ENCODE measurements at places on chromosomes 1 and 21.

DNA sequence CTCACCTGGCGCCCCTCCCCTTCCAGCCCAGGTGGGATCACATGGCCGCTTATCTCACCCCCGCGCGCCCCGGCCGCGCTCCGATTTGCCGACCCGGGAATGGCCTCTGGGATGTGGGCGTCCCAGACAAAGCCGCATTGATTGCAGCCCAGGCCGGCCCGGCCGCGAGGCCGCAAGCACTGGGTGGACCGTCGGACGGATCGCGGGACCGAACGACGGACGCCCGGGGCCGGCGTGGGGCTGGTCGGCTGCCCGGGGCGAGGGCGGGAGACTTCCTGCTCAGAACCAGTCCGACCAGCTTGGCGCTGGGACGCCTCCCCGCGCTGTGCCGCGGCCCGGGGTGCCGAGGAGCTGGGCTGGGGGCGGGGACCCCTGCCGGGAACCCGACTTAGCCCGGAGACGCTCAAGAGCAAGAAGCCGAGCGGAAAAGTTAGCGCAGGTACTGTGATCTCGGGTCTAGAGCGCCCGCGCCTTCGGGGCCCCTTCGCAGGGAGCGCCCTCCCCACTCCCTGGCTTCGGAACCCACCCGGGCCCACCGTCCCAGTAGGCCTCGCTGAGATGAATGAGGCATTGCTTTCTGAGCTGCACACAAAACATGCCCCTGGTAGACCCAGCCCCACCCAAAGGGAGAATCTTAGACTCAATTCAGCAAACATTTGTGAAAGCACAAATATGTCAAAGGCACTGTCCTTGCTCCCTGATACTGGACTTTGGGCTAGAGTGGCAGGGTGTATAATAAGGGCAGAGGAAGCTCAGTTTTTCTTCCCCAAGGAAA, 415 bp upstream of the LAD1 start:
- no peak for DNase-seq

- DNase-seq: no peak
These were observed 5.7 kb downstream of the CEP104 start for GRCh38 chr1:3851292-3851691.

GRCh38 chr1:24317956-24318614, 1.1 kb upstream of the GRHL3 start:
- DNase-seq: no peak

- DNase-seq: no peak
These were observed 464.8 kb upstream of the BRINP3 start for GRCh38 chr1:190942475-190942874.

DNA sequence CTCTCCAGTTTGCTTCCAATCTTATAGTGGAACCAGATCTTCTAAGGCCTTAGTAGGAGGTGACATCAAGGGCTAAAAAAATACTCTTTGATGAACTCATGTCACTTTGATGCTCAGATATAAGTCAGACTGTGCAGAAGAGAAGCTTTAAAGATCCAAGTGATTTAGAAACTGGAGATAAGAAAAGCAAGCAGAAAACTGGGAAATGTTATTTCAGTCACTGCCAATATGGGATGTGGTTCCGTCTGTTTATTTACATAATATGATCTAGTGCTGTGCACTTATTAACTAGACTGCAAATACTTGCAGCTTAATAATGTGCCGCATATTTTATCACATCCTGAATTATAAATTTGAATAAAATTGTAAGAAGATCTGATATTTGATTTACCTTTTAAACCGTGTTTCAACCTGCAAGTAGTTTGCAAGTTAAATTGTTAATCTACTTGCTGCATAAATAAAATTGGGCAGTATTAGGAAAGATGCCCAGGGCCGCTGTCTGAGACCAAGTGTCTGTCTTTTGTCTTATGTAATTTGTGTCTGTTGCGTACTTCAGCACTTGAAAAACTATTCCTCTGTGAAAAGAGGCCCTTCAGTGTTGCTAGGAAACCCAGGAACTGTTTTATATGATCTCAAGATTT, 29.6 kb downstream of the CXADR start:
- no peak for DNase-seq

- DNase-seq: no peak
These were observed 119.3 kb downstream of the LYPLAL1 start for GRCh38 chr1:219292999-219293398.

- DNase-seq: no peak
These were observed 10.8 kb upstream of the PHACTR4 start for GRCh38 chr1:28358716-28359115.

DNA sequence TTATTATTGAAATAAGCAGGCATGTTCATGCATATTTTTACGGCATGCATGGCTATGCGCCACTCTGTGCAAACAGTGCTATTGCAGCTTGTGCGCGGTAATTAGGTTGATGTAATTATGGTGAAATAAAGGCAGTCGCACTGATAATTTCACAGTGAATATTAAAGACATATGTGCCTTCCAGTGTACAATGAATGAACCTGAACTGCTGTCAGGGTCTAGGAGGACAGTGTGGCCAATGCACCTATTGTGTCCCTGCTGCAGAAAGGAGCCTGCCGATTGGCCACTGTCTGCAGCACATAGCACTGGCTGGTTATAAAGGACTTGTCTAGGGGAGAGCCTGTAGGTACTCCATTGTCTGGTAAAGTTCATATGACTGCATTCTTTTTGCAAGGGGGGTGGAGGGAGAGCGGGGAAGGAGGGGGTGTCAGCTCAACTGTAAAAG, 340.4 kb downstream of the USP25 start:
- DNase-seq: no peak

GRCh38 chr1:27645071-27645415, 10.1 kb upstream of the FGR start:
- no peak for DNase-seq

DNA sequence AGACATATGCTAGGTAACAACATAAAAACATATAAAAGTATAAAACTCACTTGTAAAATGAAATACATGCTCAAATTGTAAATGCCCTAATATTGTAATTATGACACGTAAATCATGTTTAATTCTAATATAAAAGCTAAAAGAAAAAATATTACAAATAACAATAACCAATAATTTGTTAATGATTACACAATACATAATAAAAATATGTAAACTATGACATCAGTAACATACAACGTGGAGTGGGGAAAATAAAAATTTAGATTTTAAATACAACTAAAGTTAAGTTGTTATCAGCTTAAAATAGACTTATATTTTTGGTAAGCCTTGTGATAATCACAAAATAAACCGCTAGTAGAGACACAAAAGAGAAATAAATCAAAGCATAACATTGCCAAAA, 376.4 kb downstream of the BRINP2 start:
- no peak for DNase-seq

DNA sequence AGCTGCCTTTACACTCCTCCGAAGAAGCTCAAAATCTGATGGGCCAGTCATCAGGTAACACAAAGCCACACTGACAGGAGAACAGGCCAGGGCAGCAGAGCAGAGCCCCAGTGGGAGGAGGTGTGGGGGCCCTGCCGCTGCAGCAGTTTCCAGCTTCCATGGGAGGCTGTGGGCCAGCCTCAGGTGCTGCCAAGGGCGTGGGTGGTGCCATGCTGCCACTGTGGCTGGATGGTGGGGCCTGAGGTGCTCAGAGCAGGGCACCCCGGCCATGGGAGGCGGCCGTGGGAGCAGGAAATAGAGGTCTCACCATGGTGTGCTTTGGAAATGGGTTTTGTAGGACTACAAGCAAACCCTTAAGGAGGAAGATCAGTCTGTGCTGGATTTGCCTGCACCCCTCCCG, 50.8 kb upstream of the COL6A1 start:
- no peak for DNase-seq

DNA sequence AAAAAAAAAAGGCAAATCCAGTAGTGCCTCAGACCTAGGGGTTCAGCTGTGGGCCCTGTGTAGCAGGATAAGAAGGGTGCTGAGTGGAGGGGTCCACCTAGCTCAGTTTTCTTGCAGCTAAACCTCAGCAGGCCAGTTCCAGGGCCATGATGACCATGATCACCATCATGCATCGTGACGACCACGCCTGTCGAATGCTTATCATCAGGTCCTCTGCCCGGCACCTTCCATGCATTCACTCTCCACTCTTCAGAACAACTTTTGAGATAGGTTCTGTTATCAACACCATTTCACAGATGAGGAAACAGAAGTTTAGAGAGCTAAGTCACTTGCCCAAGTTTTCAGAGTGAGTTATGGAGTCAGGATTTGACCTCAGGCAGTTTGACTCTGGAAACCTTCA, 54.9 kb downstream of the ACBD3 start:
- no peak for DNase-seq

- DNase-seq: no peak
These were observed 89.5 kb upstream of the CSF3R start for GRCh38 chr1:36572142-36572715.

- DNase-seq: no peak
These were observed 135.3 kb upstream of the LYPLAL1 start for GRCh38 chr1:219038398-219038797.

DNA sequence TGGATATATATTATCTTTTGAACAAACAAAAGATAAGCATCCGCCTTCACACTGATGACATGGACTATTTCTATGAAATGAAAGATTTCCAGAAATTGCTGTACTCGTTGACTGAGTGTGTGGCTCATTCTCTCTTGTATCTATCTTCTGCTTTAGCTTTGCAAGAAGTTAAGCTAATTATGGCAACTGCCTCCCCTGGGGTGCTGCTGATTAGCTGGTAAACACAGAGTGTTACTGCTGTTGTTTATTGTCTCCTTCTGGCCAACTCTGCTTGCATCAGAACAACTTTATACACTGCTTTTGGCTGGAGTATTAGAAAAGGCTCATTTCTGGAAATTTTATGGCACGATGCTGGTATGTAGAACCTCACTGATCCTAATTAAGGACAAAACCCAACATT, 95.6 kb upstream of the SNX7 start:
- DNase-seq: no peak

- DNase-seq: no peak
These were observed 256.6 kb downstream of the CTH start for GRCh38 chr1:70667494-70668170.

DNA sequence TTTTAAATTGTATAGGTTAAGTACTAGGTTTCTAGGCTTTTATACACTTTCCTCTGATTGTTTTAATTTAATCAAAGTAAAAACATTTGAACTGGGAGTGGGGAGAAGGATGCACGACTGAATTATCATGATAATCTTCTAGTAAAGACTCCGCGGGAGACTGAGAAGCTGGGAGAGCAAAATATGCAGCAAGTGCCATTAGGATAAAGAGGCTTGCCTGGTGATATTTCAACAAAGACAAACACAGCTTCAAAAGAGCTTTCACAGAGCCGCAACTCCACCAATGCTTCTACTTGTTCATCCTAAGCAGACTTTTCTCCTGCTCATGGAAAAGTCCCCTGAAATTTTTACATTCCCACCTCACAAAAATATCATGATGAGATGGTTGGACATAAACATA, 239.0 kb upstream of the PTBP2 start:
- no peak for DNase-seq

DNA sequence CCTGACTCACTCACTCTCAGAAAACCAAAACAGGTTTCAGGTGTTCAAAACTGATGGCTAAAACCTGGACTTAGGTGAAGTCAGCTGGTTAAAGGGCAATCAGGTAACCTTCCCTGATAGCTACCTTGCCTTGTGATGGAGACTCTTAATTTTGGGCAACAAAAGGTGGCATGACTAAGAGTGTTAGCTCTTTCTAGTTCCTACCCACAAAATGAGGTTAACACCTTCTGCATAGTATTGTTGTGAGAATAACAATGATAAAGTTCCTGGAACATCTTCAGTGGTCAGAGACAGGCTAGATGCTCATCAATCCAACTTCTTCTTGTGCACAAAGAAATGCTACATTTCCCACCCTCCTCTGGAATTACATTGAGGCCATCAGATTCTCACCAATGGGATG, 214.8 kb downstream of the ZNF648 start:
- DNase-seq: no peak

DNA sequence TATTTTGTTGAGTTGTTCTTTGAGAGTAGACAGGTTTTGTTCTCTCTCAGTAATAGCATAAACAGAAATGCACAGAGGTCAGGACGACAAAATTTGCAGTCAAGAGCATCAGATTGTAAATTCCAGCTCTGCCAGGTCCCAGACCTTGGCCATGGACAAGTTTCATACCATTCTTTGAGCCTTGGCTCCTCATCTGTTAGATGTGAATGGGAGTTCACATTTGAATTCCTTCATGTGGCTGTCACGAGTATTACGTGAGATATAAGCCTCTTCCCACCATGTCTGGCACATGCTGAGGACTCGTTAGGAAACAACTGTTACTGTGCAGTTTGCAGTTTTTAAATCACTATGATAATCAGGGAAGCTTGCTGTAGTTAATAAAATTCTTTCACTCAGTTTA, 93.2 kb upstream of the KCTD3 start:
- no peak for DNase-seq

DNA sequence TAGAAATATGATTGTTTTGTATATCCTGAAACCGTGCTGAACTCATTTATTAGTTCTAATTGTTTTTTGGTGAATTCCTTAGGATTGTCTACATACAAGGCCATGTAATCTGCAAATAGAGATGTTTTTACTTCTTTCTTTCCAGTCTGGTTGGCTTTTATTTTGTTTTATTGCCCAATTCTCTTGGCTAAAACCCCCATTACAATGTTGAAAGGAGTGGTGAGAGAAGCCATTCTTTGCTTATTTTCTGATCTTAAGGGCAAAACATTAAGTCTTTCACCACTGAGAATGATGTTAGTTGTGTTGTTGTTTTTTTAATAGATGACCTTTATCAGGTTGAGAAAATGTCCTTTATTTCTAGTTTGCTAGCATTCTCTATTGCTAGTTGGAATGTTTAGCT, 157.3 kb downstream of the NTMT2 start:
- DNase-seq: no peak

GRCh38 chr1:205546541-205546940, 42.1 kb downstream of the CDK18 start:
- no peak for DNase-seq

DNA sequence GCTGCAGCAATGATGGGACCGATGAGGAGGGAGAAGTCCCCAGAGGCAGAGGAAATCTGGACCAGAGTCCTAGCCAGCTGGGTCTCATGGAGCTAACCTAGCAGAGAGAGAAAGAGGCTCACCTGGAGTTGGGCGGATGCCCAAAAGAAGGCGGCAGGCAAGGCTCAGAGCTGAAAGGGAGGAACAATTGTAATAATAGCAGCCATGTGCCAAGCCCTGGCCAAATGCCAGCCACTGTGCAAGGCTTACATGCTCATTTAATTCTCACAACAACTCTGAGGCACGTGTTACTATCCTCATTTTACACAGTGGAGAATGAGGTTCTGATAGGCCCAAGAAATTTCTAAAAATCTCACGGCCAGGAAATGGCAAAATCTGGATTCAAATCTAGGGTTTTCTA, 50.0 kb upstream of the ZNF648 start:
- DNase-seq: no peak

- DNase-seq: peak; percentile 68
These were observed 19.7 kb downstream of the BTG2 start for GRCh38 chr1:203325026-203325417.

DNA sequence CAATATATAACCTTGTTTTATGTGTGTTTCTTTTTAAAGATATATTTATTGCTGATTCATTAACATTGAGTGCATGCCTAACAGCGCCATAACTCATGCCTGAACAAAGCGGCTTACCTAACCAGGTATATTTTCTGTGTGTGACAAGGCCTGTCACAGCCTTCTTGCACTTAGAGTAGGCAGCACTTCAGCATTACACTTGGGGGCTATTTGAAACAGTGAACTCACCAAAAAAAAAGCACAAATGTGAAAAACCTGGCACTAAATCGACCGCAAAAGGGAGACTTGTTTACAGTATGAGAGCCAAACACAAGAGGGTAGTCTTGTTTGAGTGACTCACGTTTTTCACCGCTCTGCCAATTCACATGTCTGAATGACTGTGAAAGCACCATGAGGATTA, 111.7 kb downstream of the DISP1 start:
- no peak for DNase-seq

- DNase-seq: no peak
These were observed 77.8 kb downstream of the RWDD3 start for GRCh38 chr1:95311762-95312161.
